Umbilical cord (tissue), 2 donors: ENCODE measurements at places on chromosomes 12 and 14.

DNA sequence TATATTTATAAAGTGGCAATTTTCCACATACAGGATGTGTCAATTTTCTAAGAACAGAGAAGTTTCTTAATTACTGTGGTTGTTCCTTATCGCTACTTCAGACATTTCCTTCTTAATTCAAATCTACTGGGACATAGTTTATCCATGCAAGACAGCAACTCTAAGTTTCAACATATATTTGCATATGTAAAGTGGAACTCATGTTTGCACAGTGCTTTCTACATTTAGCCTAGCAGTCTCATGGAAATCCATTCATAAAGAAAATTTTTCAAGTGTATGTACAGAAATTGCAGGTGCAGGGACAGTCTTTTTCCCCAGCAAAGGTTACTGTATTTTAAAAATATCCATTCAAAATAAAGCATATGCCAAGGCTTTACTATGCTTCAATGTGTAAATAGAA, 956.7 kb upstream of the SEL1L start:
- no peak for DNase-seq

- DNase-seq: no peak
Measured at GRCh38 chr14:45757655-45758054, 504.7 kb upstream of the MIS18BP1 start.

DNA sequence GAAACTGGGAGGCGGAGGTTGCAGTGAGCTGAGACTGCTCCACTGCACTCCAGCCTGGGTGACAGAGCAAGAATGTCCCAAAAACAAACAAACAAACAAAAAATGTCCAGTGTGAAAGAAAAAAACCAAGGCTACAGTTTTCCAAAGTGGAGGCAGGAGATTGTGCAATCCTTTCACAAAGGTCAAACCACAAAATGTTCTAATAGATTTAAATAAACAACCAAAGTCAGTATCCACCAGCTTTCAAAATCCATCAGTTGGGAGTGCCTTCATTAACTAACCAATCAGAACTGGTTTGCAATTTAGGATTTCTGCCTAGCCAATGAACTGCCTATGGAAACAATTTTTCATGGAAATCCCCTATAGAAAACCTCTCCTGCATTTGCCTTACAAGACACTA, 52.3 kb upstream of the TRIM9 start:
- no peak for DNase-seq

DNA sequence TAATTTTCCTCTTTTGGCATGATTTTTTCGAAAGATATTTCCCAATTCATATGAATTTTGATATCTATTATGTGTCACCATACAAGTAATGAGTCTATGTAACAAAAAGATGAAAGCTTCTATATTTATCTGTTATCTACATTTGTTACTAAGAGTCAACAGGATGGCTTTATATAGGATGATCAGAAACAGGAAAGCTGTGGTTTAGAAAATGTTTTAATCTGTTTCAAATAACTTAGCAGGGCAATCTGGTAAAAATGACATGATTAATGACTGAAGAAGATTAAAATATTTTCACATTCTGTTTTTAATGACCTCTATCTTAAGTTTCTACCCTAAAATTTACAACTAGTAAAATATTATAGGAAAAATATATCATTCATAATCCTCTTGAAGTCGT, 105.8 kb downstream of the MSRB3 start:
- no peak for DNase-seq

DNA sequence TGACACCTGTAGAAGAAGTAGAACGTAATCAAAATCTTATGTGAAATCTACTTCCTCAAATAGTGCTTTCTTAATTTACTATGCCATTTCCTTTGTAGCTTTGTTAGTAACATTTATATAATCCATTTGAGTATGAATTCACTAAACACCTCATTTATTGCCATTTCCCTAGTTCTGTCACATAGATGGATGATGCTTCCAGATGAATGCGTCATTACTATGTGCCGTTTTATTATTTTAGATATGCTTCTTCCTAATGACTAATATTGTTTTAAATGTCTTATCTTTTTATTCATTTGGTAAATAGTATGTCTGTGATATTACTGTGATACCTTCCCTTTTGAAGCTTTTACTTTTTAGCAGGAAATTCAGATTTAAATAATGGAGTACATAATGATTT, 14.4 kb downstream of the FRMD6 start:
- no peak for DNase-seq

GRCh38 chr14:96038558-96038919, 623 bp upstream of the C14orf132 start:
- no peak for DNase-seq

DNA sequence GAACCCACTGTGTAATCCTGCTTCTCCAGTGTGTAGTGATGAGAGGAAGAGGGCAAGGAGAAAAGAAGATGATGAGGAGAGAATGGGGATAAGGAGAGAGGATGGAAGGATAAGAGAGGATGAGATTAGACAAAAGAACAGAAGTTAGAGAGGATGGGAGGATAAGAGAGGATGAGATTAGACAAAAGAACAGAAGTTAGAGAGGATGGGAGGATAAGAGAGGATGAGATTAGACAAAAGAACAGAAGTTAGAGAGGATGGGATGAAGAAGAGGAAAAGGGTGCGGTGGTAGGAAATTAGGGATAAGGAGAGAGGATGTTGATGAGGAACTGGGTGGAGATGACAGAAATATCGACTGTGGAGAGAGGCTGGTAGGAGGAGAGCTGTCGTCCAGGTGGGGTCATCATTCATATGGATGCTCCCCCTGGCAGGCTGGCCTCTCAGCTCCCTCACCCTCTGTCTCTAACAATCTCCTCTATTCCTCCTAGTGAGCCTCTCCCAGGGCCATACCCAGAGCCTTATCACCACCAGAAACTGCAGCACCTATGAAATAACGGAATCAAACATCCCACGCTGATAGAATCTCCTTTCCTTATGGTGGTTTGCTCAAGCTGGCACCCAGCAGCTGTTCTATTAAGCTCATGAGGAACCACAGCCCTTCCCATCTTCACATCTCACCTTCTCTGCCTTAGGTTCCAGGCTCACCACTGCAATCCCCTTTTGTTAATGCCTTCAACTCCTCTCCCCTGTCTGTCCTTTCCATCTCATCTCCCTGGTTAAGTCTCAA, 6.0 kb upstream of the CIROP start:
- DNase-seq: no peak

DNA sequence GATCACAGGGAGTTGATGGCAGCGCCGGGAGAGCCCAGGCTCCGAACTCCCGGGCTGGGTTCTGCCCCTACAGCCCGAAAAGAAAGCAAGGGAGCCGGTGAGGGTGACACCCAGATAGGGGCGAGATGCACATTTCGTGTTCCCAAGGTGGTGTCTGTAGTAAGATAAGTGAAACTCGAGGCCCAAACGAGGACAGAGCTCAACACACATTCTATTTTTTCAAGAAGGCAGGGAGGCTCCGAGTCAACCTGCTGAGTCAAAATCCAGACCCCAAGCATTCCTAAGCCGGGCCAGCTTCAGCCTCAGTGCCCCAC, 24.2 kb upstream of the YY1 start:
- no peak for DNase-seq

GRCh38 chr14:31286456-31287293, 79.1 kb upstream of the HECTD1 start:
- DNase-seq: no peak

- no peak for DNase-seq
Measured at GRCh38 chr12:100382338-100382737, 25.5 kb downstream of the SLC17A8 start.

DNA sequence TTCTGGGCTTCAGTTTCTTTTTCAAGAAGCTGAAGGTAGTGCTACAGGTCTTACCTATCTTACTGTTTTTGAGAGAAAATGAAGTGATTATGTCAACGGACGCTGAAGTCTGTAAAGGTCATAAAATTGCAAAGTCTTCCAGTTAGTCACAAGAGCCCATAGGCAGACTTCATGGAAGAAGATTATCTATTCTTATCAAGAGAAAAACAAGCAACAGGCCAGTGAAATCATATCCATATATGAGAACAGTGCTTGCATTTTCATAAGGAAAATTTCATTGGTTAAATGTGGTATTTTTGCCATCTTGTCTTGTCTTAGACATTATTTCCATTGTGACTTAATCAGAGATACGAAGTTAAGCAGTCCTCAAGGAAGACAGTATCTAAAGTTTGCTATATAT, 412.7 kb upstream of the SEL1L start:
- peak; percentile 90 for DNase-seq

GRCh38 chr12:3713483-3713882, 39.4 kb downstream of the CRACR2A start:
- no peak for DNase-seq

- peak; percentile 27 for DNase-seq
Measured at GRCh38 chr14:96362071-96362964, 823 bp downstream of the ATG2B start.

DNA sequence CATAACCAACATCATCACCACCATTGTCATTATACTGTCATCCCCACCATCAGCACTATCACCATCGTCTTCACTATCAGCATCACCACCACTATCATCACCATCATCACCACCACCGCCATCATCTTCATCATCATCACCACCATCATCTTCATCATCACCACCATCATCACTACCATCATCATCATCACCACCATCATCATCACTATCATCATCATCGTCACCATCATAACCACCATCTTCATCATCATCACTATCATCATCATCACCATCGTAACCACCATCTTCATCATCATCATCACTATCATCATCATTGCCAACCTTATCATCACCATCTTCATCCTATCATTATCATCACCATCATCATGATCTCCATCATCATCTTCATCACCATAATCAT, 39.0 kb downstream of the SVOP start:
- DNase-seq: no peak

DNA sequence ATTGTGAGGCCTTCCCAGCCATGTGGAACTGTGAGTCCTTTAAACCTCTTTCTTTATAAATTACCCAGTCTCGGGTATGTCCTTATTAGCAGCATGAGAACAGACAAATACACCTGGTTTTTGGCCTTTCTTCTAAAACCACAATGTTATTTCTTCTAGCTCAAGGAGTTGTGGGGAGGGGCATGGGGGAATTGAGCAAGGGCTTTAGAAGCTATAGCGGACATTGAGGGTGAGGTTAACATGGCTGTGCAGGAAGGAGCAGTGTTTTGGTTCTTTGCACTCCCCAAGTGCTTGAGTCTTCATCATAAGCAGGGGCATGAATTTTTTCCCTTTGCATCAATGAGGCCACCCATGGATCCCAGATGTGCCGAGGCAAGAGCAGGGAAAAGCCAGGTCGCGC, 86.8 kb downstream of the SPRING1 start:
- no peak for DNase-seq

GRCh38 chr12:95959107-95959506, 16.0 kb downstream of the AMDHD1 start:
- DNase-seq: no peak

- peak; percentile 49 for DNase-seq
Measured at GRCh38 chr12:39846971-39847650, 227.5 kb upstream of the ABCD2 start.

DNA sequence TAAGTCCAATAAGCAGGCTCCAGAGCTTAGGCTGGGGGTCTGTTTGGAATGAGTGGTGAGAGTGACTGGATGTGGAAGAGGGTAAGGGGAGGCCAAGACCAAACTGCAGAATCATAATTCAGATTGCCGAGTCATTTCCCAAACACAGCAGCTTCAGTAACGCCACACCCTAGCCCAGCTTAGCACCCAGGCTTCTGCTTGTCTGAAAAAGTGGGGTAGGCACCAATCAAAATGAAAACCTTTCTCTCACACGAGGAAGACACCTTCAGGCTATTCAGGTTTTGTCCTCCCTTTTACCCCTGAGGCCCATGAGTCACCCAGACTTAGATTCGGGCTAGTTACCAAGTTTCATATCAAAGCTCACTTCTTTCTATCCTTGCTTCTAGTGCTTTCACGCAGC, 306.1 kb downstream of the DAD1 start:
- no peak for DNase-seq

DNA sequence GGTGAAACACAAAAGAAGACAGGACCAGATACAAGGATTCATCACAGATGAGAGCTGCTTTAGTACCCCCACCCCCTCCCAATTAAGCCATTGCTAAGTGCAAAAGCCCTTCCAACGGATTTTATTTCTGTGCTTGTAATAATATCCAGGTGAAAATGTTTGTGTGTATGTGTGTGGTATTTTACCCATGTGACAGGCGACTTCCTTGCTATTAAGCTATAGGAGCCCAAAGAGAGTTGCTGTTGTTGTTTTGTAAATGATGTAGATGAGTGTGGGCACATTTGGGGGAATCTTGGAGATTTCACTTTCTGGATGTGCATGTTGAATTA, 3.2 kb upstream of the HOXC4 start:
- no peak for DNase-seq

GRCh38 chr12:38502415-38502814, 185.8 kb downstream of the ALG10B start:
- DNase-seq: peak; percentile 9

DNA sequence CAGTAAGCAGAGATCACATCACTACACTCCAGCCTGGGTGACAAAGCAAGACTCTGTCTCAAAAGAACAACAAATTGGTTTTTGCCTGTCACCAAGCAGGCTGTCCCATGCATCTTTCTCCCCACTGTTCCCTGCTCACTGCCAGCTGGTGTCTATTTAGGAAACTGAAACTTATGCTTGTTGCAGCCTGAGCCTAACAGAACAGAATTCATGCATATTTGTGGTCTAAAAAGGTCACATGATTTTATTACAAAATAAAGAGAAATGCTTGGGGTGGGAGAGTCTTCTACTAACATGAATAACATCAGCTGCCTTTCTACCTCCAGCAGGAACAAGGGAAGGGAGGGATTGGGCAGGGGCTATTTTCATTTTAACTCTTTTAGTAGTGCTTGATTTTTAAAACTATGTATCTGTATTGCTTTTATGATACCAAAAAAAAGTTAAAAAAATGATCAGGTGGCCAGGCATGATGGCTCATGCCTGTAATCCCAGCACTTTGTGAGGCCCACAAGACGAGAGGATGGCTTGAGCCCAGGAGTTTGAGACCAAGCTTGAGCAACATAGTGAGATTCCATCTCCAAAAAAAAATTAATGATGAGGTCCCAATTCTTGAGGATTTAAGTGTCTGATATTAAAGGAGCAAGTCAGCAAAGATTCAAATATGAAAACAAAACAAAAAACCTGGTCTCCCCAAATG, 923 bp downstream of the STAT2 start:
- peak; percentile 65 for DNase-seq

DNA sequence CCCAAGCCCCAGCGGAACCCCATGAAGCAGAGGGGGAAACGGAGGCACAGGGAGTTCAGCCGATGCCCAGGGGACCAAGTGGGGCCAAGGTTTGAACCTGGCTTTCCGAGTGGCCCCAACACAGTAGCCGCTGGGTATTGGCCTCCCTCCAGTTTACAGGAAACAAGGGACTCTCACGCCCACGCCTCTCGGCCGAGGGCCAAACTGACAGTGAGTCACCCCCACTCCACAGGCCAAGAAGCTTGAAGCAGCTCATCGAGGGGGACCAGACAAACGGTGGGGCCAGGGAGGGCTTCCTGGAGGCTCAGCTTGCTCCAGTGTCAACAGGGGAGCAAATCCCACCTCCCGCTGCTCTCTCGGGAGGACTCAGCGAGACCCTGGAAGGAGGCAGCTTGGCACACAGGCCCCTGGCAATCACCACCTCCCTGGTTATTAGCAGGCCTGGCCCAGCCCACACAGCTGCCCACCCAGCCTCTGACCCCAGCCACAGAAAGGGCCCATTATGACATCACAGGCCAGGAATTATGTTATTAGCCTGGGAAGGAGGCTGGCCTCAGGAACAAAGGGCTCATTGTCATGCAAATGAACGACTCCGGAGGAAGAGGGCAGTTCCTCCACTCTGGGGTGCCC, 54.6 kb downstream of the NCOR2 start:
- peak; percentile 73 for DNase-seq

GRCh38 chr12:100953217-100953616, 158.6 kb downstream of the ANO4 start:
- peak; percentile 40 for DNase-seq

- no peak for DNase-seq
Measured at GRCh38 chr12:119593578-119594398, at the start of gene TMEM233. TMEM233 (plus strand) TSS chr12:119593774; CDS start chr12:119593849, 75 bp downstream.

- DNase-seq: peak; percentile 97
Measured at GRCh38 chr12:6540181-6540877, 6.0 kb downstream of the GAPDH start.
